Stimulated activated CD8-positive, alpha-beta memory T cell treated with anti-CD3 and anti-CD28 coated beads, Interleukin-2, amount 100 ng/mL, for 1 hour (primary cell): ENCODE measurements at places on chromosomes 5 and 9.

- DNase-seq: no peak
These were observed 59.4 kb upstream of the RAPGEF1 start for GRCh38 chr9:131799177-131799823.

- DNase-seq: peak; percentile 76
These were observed at the start of gene CLPTM1L for GRCh38 chr5:1344975-1345838. TSS of gene CLPTM1L (minus strand) at chr5:1345099. CDS start at chr5:1344841, 258 bp downstream.

DNA sequence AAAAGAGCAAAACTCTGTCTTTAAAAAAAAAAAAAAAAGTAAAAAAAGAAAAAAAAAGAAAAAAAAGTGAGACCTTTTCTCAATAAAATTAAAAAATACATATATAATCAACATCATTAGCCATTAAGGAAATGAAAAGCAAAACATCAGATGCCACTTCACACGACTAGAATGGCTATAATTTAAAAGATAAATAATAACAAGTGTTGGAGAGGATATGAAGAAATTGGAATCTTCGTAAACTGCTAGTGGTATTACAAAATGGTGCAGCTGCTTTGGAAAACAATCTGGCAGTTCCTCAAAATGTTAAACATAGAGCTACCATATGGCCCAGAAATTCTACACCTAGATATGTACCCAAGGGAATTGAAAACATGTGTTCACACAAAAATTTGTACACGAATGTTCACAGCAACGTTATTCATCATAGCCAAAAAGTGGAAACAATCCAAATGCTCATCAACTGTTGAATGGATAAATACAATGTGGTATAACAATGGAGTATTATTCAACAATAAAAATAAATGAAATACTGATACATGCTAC lies 45.3 kb upstream of the SIL1 start:
- no peak for DNase-seq

DNA sequence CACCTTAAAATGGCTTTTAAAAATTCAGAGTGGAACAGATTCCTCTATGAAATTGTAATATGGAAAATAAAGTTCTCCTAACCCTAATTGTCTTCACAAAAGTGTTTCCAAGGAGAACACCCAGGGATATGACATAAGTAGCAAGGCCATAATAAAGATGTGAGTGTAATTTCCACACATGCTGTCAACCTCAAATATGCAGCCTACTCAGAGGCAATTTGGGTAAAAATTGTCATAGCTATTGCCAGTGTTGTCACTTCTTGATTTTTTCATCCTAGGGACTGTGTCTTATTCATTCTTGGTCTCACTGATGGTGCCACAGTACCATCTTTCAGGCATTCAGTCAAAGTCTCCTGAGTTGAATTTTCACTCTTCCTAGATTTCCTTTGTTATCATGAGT lies 100.3 kb downstream of the PPP2R2B start:
- no peak for DNase-seq

GRCh38 chr9:93301911-93302541 lies 118.1 kb downstream of the WNK2 start:
- DNase-seq: no peak

DNA sequence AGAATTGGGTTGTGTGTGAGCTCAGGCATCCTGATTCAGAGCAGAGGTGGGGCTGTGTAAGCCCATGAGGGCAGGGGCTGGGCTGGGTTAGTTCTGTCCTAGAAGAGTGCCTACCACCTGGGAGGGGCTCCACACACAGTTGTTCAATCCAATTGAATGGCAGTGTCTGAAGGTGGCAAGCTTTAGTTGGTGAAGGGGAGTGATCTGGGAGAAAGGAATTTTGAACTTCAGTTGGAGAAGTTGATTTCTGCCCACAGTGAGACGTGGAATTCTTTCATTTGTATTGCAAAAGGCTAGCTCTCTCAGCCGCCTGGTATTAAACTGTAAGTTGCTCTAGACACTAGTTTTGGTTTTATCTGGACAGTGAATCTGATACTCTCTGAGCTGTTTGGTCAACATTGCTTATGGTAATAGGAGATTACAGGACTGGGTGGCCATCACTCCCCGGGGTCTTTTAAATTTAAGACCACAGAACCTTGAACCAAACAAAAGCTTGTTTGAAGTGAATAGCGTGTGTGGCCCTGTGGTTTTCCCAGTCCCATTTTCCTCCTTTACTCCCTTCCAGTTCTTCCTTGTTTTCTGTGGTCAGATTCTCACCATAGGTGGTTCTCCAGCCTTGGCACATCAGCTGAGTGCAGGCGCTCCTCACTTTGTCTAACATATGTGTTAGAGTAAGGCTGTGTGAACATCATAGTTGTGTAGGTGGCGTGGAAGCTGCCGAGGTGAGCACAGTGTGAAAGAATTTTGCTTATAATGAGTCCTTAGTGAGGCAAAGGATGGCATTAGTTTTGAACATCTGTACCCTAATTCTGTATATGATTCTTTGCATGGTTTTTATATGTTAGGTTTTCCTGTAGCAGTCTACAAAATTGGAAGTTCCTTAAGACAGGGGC lies 78.0 kb downstream of the ARHGAP26 start:
- no peak for DNase-seq

DNA sequence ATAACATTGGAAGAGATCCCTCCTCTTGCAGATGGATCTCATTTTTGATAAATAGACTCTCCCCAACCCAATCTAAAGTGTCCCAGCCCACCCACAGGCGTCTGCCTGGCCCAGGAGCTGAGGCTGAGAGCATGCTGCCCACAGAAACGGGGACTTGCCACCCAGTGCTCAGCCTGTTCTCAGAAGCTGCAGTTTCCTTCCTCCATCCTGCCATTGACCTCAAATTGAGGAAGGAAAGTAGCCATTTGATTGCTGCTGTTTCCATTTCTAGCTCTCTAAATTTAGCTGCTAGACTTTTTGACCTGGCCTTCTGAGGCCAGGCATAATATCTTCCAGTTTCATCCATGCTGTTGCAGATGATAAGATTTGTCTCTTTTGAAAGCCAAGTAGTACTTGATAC lies 31.1 kb upstream of the FRMD3 start:
- no peak for DNase-seq

GRCh38 chr5:92885950-92886349 lies 695.1 kb downstream of the NR2F1-AS1 start:
- DNase-seq: no peak

DNA sequence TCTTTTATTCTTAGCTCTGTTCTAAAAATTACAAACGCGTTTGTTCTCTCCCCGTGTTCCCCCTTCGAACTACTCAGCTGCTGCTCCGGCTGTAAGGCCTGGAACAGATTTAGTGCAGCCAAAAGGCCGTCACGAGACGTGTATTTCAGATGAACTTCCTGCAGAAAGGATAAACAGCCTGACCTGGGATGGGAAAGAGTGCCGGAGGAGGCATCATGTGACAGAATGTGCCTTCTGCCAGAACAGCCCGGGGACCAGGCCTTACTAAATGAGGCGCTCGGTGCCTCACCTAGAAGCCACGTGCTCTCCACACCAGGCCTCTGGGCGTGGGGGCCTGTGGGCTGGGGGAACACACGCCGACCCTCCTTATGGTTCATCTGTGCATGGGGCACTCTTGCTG lies 94.7 kb downstream of the PPARGC1B start:
- DNase-seq: no peak

- no peak for DNase-seq
These were observed 32.8 kb upstream of the LAMC3 start for GRCh38 chr9:130975932-130976841.

GRCh38 chr5:54243483-54244080 lies 66.8 kb downstream of the ARL15 start:
- DNase-seq: no peak

DNA sequence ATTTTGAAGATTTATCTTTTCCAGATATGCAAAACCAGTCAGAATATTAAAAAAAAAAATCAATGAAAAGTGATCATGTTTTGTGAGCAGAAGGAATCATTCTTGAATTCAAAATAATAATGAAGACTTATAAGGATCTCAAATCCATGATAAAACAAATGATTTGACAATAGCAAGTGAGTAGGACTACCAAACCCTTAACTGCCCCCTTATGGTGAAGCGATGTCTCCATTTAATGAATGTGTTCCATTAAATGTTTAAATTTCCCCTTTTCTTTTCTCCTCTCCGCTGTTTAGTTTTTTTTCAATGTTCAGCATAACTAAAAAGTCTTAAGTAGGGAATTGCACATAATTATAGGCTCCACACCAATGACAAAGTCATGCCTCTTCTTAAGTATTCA lies 12.2 kb upstream of the MARCHF3 start:
- DNase-seq: no peak

DNA sequence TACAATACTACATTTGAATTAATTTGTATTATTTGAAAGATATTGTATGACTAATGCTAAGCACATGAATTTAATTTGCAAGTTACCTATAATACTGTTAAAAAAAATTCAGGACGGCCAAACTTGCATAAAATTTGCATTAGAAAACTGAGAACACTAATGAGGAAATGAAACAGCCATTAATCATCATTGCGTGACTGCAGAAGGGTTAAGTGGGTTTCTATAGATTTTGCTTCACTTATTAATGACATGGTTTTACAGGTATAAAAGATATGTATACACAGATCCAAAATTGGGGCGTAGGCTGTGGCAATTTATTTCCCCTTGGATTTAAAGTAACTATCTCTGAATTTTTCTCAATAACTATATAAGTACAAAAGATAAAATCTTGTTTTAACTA lies 882.6 kb downstream of the PTPRD start:
- DNase-seq: no peak
